ENCODE measurements at places on chromosomes 3 and 15. TPM values are rescaled to one million over a fixed set of nuclear protein-coding genes. Genes with fewer than 3 reads are reported as not detected.

Gene CEP152
- total RNA-seq, result 6.3 TPM

Gene IGSF11
- 1.9 TPM for total RNA-seq

Gene OR5H14
- total RNA-seq, result not detected

Gene SGO1
- total RNA-seq, result 1.6 TPM

Gene GNAT1
- total RNA-seq, result not detected

Gene SPRED1
- 13.1 TPM for total RNA-seq

Gene PAK6
- total RNA-seq, result 81.6 TPM

Gene CLRN1
- total RNA-seq, result not detected

Gene TLR9
- total RNA-seq, result 0.16 TPM

Gene TRPM1
- total RNA-seq, result 15.2 TPM

Gene PPIB
- total RNA-seq, result 201 TPM

Gene SH2D7
- not detected for total RNA-seq

Gene SCN5A
- 1.0 TPM for total RNA-seq

Gene SEMA3F
- 188 TPM for total RNA-seq

Gene GPR171
- total RNA-seq, result 1.3 TPM

Gene STRIT1
- total RNA-seq, result not detected

Gene CPB1
- total RNA-seq, result not detected

Gene MUSTN1
- 3.2 TPM for total RNA-seq

Gene DNAJA4
- 57.8 TPM for total RNA-seq

Gene MESP2
- not detected for total RNA-seq

Gene ZNF501
- 2.5 TPM for total RNA-seq

Gene ADGRG7
- not detected for total RNA-seq

Gene MYZAP
- total RNA-seq, result 14.9 TPM

Gene ESYT3
- 28.9 TPM for total RNA-seq

Gene ADAMTS17
- total RNA-seq, result 12.3 TPM

Measured in suprapubic skin (tissue), 4 donors.